ENCODE measurements at places on chromosomes 5 and 9.

GRCh38 chr9:69865986-69866385 is 45.4 kb downstream of the CFAP95 start:
- DNase-seq = no peak

DNA sequence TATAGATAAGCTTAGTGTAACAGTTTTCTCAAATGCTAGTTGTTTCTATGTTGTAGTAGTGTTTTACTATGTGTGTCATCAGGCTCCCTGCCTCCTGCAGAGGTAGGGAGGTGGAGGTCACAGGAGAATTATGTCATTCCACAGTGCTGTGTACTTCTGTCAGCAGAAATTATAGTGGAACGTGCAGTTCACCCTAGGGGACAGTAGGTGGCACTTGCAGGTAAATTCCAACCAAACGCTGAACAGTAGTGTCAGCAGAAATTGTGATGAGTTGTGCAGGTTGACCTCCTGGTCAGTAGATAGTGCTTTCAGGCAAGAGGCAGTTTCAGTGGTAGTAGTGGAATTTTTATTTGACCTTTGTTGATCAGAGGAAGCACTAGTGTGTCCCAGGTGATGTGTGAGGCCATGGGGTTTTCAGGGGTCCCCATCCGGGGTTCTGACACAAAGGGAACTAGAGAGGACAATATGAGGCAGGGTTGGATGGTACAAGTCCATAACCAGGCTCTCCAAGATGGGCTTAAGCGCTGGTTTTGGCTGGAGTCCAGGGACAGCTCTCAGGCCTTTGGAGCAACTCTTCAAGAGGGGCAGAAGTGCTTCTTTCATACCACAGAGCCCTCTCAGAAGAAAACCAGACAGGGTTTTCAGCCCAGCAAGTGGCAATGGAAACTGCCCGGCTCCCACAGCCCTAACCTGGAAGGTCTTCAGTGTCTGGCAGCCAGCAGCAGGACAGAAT is 402.9 kb downstream of the CYLC2 start:
- peak; percentile 14 for DNase-seq

GRCh38 chr9:127035948-127036347 is 86.5 kb downstream of the ANGPTL2 start:
- DNase-seq = no peak

DNA sequence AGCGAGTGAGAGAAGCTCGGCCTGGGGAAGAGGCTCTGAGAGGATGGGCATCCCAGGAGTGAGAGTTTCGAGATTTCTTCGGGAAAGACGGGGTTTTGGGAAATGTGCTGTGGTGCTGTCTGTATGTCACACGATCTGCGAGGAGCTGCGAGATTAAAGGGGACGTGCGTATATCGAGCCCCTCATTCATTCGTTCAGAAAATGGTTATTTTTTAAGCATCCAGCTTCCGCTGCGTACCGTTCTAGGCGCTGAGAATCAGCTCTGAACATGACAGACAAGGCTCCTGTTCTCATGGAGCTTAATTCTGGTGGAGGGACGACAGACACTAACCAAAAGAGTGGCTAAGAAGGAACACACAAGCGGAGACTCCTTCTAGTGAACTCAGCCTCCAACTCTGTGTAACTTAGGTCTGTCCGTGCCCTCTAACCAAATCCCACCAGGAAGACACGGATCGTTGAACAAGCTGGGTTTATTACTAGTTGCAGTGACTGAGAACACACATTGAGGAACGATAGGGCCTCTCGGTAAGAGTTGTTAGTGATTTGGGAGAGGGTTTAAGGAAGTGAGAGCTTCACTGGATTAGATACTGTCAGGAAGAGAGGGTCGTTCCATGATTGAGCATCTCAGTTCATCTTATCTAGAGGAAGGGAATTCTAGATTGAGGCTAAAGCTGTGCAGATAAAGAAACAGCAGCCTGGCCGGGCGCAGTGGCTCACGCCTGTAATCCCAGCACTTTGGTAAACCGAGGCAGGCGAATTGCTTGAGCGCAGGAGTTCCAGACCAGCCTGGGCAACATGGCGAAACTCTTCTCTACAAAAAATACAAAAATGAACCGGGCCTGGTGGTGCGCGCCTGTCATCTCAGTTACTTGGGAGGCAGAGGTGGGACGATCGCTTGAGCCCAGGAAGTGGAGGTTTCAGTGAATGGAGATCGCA is 1.0 kb upstream of the FBXW11 start:
- DNase-seq = no peak

GRCh38 chr9:129983891-129984290 is 59.1 kb downstream of the FNBP1 start:
- DNase-seq = no peak

- DNase-seq = no peak
Observed at GRCh38 chr9:121133104-121133816, 58.5 kb downstream of the CNTRL start.

- DNase-seq = no peak
Observed at GRCh38 chr5:150987746-150988145, 32.6 kb upstream of the GPX3 start.

DNA sequence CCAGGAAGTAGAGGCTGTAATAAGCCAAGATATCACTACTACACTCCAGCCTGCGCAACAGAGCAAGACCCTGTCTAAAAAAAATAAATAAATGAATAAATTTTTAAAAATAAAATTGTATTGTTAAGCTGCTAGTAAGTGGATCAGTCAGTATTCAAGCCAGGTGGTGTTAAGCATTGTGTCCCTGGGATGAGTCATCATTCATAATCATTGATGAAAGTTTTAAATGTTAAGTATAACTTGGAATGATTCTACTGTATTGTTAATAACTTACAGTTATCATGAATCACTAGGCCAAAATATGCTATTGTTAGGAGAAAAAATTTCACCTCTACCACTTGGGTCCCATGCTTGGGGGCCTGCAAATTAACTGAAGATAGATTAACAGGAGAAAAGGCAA is 38.2 kb downstream of the MED10 start:
- no peak for DNase-seq

DNA sequence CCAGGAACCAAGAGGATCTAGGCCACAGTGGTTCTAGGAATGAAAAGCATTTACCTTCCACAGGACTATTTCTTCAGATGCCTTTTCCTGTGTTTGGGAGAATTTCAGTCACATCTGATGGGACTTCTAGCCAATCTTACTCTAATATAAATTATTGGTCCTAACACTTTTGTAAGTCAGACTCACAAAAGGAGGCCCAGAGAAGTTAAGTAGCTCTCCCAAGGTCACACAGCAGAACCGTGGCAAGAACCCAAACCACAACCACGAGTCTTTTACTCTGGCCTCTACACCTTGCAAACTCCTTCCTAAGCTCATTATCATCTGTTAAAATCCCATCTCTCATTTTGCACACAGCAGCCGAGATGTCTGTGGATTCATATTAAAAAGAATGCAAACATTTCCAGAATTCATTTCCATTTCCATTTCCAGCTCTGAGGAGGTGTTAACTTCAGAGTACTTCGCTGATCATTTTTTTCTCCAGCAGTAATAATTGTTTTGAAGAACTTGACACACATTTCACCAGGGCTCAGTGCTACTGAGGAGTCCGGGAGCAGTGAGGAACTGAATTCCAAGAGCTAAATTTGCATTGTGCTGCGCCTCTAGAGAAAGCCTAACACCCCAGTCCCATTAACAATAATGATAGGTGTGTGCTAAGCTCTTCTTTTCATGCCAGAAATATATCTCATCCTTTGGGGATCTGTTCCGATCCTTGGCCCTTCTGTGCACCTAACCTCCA is 168.1 kb downstream of the SEMA6A start:
- DNase-seq = no peak

GRCh38 chr5:33530183-33531036 is 89.6 kb downstream of the TARS1 start:
- DNase-seq = no peak

DNA sequence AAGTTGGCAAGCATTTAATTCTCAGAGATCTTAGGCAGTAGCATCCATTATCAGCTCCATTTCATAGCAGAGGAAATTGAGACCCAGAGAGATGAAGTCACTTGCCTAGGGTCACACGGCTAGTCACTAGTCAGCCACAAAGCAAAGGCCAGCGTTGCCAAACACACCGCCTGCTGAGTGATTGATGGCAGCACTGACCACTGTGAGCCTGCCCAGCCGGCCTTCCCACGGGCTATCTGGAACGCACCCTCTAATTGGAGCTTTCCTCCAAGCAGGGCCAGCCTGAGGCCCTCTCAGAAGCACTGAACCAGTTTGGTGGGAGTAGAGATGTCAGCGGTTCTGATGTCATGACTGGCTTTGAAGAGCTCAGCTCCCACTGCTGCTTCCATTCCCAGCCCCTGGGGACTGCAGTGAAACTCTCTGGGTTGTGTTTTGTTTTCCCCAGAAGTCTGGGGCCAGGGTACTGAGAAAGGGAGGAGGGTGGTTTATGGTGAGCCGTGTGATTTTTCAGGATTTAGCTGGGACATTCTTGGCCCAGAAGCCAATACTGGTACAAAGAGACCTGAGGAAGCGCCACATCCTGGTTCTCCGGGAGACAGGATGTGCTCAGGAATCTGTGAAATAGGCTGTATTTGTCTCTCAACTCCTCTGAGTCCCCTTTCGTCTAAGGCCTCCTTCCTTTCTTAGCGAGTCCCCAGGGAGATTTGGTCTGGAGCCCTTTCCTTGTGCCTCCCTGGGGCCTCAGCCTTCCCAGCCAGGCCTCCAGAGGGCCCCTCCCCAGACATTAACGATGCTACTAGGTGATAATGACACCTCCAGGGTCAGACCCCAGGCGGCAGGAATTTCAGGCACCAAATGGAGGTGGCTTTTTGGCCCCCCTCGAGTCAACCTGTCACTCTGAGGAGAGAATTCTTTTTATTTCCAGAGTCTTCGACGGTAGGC is 44.5 kb downstream of the SPRY4 start:
- no peak for DNase-seq

- DNase-seq = no peak
Observed at GRCh38 chr5:130055572-130055971, 151.3 kb downstream of the CHSY3 start.

- no peak for DNase-seq
Observed at GRCh38 chr5:113292462-113292861, 142.3 kb downstream of the TSSK1B start.

- peak; percentile 99 for DNase-seq
Observed at GRCh38 chr9:114587345-114588202, at the start of gene ATP6V1G1. Gene ATP6V1G1 (plus strand): TSS chr9:114587769. CDS start chr9:114587839, 70 bp downstream.

GRCh38 chr9:115121181-115121580 is 3.2 kb upstream of the TNC start:
- DNase-seq = no peak

GRCh38 chr5:26009742-26010141 is 1028.6 kb downstream of the CDH9 start:
- no peak for DNase-seq

- DNase-seq = peak; percentile 20
Observed at GRCh38 chr5:133241179-133242092, 189.6 kb downstream of the HSPA4 start.

- no peak for DNase-seq
Observed at GRCh38 chr5:180202939-180203573, 6.0 kb downstream of the RASGEF1C start.

DNA sequence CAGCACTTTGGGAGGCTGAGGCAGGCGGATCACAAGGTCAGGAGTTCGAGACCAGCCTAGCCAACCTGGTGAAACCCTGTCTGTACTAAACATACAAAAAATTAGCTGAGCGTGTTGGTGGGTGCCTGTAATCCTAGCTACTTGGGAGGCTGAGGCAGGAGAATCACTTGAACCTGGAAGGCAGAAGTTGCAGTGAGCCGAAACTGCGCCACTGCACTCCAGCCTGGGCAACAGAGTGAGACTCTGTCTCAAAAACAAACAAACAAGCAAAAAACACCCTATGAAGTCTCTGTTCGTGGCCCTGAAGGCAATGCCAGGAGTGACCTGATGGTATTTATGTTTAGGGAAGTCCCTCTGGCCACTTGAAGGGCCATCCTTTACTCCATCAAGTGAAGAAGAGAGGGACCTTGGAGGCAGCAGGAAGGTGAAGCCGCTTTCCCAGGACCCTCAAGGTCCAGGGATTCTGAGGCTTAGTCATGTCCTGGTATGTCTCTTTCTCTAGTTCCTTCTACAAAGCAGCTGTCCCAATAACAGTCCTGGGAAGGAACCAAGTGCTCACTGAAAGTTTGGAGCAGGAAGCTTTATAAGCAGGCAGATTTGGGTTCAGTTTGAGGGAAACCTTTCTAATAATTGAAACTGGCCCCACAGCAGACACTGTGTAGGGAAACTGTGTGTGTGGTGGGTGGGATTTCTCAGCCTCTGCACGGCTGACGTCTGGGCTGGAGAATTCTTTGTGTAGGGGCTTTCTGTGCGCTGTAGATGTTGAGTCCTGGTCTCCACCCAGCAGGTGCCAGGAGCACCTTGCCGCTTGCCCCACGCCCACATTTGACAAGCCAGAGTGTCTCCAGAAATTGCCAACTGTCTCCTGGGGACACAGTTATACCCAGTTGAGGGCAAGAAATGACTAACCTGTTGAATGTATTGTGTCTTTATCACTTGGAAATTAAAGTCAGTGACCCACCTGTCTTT is 12.5 kb downstream of the PHF2 start:
- DNase-seq = no peak

DNA sequence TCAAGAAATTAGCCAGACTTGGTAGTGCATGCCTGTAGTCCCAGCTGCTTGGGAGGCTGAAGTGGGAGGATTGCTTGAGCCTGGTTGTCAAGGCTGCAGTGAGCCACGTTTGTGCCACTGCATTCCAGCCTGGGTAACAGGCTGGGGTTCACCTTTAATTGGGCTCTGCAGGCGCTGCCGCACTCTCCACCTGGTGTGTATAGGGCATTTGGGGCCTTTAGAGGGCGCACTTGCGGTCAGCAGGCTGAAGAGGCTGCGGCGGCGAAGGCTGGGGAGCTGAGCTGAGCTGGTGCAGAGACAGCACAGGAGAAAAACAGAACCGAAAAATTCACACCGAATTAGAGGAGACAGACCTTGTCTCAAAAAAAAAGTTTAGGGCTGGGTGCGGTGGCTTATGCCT is 31.2 kb downstream of the CDK7 start:
- no peak for DNase-seq

DNA sequence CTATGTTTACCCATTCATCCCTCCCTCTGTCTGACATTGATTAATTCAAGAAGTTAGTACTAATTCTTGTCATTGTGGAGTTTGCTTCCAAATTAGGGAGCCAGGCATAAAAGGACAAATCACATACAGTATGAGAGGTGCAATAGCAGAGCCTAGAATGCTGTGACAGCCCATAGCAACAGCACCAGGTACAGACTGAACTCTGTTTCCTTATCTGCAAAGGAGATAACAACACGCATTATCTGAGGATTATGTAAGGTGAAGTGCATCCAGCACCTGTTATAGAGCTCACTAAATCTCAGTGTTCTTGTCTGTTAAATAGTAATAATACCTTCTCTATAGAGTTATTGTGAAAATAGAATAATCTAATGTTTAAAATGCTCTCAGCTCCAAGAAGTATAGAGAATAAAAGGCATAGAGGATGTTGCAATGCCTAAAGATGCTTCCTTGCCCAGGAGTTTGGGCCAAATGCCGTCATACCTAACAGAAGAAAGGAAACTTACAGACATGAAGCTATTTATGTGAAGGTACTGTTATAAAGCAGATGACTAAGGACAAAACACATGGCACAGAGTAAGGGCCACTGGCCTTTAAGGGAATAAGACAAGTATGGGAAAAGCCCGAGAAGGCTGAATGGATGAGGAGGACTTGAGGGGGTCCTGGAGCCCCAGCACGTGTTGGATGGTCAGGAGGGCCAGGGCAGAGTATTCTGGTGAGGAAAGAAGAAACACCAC is 214.5 kb downstream of the ATP10B start:
- no peak for DNase-seq

Measured in stimulated activated naive B cell treated with anti-CD40 and anti-IgM and Interleukin-4, amounts not matched to agents 10 μg/mL and 1 μg/mL and 100 μg/mL, for 72 hours (primary cell).